HT1080 (cell line): ENCODE measurements at places on chromosomes 3 and 15.

GRCh38 chr3:109353057-109353456 is 15.7 kb upstream of the DPPA4 start:
- no peak for DNase-seq

GRCh38 chr3:124303305-124303910 is 311.5 kb upstream of the ROPN1 start:
- no peak for DNase-seq

- DNase-seq, result no peak
These were observed 61.6 kb downstream of the TMEM44 start for GRCh38 chr3:194571491-194572142.

DNA sequence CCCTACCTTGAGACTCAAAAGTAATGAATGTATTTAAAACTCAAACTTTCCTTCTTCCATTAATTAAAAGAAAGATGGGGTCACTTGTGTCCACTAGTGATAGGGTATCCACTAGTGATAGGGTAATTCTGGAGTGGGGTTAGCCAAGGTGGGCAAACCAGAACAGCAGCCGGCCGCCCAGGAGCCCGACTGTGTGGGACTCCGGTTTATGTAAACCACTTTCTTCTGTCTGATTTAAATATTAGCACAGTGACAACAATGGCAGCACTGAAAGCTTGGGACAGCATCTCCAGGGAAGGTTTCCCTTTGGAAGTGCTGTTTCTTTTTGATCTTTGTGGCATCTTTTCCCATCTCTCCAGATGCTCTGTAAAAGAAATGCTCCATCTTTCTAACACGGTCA is 722 bp downstream of the MYZAP start:
- no peak for DNase-seq

DNA sequence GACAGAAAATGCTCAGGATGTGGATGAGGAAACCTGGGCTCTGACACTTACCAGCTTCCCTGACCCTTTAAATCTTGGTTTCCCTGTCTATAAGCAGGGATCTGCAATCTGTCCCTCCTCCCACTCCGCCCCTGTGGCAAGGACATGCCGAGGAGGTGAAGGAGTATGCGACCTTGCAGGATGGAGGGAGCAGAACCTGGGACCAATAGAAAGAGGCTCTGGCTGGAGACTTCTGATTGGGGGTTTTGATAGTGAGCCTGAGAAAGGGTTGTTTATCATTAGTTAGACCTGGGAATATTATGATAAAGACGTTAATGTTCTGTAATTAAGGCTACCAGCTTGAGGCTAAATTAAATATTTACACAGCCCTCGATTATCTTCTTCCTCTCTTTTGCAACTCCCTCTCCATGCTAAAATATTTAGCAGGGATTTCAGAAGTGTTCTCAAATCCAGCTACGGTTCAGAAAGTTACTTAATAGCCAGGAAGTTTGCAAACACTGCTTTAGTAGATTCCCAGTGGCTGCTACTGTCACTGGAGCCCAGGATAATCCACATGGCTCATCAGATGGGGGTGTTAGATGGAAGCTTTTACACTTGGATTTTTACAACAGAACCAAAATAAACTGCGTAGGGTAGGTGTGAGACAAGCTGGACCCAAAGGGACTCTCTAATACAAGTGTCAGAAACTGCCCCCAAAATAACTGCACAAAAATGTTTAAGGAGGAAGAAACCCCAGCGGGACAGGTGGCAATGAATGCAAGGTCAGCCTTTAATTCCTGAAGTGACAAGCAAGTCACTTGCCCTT is 9.2 kb upstream of the PAQR5 start:
- DNase-seq, result no peak

- peak; percentile 52 for DNase-seq
These were observed 69.5 kb downstream of the C3orf38 start for GRCh38 chr3:88219138-88219792.

DNA sequence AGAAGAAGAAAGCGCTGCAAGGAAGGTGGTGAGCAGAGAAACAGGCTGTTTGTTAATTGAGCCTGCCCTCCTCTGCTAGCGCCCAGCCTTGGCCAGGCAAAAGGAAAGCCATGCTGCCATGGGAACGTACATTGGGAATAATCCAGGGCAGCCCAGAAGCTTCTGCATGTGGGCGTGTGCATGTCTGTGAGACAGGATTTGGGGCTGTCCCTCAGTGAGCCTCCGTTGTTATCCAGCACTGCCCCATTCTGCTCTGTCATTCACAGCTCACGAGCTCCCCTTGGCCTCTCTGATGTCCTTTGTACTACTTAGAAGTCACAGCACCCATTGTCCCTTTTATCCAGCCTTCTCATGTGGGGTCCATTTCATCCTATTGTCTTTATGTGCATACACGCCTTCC is 239.1 kb upstream of the ROPN1 start:
- DNase-seq, result no peak

DNA sequence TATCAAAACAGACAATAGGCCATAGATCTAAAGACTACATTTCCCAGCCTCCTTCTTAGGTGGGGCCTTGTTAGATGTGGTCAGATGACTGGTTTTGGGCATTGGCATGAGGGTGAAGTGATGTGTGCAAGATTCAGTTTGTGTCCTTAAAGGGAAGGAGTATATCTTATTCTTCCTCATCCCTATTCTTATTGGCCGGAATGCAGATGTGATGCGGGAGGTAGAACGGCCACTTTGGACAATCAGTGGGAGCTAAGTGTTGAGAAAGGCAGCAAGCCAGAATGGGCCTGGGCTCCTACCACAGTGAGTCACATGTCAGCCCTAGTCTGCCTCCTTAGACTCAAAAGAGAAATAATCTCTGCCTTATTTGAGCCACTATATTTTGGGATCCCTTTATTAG is 89.8 kb upstream of the MEX3B start:
- peak; percentile 20 for DNase-seq

GRCh38 chr3:58077596-58078285 is 69.5 kb downstream of the FLNB start:
- DNase-seq, result no peak

DNA sequence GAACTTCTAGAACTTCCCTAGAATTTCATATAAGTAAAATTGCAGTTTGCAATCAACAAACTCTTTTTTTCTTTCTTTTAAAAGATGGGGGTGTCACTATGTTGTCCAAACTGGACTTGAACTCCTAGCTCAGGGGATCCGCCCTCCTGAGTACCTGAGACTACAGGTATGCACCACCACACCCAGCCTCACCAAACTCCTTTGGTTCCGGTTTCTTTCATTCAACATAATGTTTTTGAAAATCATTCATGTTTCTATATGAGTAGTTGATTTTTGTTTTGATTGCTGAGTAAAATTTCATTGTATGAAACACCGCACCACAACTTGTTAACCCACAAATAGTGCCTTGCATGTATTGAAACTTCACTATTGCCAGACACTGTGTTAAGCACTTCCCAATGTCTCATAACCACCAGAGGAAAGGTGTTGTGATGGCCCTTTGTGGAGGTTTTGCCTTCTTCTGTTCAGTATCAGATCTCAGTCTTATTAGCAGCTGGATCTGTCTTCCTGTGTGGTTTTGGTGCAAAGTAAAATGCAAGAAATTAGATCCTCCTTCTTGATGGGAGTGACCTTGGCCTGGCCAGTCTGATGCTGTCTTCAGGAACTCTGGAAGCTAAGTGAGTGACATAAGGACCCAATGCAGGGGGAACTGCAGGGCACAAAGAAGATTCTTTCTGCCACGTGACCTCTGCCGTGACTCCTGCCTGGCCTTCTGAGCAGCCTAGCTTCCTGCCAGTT is 78.8 kb upstream of the UBE2E1 start:
- no peak for DNase-seq

DNA sequence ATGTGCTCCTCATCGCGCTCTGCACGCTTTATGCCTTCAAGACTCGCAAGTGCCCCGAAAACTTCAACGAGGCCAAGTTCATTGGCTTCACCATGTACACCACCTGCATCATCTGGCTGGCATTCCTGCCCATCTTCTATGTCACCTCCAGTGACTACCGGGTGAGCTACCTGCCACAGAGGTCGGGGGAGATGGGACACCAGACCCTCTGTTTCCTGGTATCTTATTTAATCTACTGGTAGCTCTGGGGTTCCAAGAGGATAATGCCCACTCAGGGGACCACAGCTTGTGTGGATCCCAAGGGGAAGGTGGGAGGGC is 9.1 kb downstream of the GRM2 start:
- DNase-seq, result no peak

GRCh38 chr3:114892880-114893279 is 254.2 kb downstream of the ZBTB20 start:
- no peak for DNase-seq

DNA sequence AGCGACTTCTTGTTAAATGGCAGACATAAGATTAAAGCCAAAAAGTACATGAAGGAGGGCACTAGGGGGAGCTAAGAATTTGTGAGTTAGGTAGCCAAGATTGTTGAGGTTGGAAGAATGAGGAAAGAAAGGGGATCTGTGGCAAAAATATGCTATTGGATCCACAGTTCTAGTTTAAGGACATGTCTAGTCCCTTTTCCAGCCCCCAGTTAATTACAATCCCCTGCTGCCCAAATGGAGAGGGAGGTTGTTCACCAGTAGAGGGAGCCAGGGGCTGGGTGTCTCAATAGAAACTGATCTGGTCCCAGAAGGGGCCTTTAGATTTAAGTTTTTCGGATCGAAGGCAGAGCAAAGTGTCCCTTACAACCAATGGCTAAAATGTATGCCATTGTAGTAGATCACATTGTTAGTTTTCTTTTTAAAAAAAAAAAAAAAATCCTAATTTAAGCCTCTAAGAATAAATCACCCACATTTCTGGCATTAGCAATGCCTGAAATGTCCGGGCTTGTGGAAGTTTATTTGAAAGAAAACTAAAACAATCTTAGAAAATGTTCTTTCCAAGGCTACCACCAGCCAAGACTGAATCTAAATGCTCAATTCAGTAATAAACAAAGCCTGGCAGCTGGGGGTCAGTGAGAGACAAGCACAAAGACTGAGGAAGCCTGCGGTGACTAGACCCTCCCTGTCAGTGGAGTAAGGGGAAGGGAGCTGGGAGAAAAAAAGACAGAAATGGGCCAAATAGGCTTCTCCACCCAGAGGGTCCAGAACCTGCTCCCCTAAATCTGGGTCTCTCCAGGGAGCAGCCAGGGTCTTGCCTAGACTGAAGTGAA is 7.1 kb downstream of the COL8A1 start:
- DNase-seq, result peak; percentile 28
